ENCODE measurements at places on chromosomes 5 and 9. TPM values are rescaled to one million over a fixed set of nuclear protein-coding genes. Genes with fewer than 3 reads are reported as not detected.

GRCh38 chr5:151225475-151225874 is 1.6 kb upstream of the CCDC69 start:
- DNase-seq, result no peak

DNA sequence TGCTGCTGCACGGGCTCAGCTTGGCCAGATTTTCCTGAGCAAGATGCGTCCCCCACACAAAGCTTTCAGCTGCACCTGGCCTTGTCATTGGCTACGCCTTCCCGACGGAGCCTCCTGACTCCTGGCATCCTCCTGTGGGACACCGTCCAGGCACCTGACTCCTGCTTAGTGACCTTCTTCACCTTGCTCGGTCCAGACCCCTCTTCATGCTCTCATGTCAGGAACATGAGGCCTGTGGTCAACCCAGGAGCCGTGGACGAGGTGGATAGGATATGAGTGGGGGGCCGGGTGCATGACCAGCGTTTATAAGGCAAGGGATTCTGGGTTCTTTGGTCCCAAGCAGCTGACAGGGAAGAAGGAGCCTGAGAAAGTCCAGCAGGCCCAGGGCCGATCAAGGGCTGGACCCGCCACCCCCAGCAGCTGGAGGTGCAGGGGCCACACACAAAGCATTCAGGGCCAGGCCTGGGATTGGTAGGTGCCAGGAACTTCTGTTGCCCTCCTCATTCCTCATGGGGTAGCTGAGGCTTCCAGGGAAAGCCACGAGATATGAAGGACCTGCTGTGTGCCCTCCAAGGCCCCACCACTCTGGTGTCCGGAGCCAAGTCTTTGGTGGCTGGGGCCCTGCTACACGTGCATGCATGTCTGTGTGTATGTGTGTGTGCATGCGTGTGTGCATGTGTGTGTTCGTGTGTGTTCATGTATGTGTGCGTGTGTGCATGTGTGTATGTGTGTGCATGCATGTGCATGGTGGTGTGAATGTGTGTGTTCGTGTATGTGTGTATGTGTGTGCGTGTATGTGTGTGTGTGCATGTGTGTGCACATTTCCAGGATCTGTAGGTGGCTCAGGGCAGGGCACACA is 34.9 kb downstream of the SLC6A3 start:
- DNase-seq, result no peak

DNA sequence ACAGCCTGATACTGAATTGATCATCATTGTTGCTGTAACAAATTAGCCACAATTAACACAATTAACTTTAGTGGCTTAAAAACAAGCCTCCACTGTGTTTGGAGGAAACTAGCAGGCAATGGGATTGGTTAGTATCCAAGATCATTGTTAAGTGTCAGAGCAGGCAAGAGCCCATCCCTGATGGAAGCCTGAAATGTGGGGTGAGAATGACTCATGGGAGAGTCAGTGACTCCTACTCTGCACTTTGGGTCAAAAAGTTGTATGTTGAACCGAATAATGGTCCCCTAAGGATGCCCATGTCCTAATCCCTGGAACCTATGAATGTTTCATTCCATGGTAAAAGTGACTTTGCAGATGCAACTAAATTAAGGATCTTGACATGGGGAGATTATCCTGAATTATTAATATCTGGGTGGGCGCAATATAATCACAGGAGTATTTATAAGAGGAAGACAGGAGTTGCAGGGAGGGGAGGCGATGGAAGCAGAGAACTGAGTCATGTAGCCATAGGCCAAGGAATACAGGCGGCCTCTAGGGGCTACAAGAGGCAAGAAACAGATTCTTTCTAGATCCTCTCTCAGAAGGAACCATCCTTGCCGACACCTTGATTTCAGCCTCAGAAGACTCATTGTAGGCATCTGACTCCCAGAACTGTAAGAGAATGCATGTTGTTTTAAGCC is 28.8 kb downstream of the ALG2 start:
- DNase-seq, result no peak

- DNase-seq, result no peak
These were observed 89.6 kb downstream of the ASTN2 start for GRCh38 chr9:117325110-117325731.

- peak; percentile 71 for DNase-seq
These were observed 10.3 kb downstream of the B4GALT7 start for GRCh38 chr5:177610131-177610769.

PFN3 gene
- total RNA-seq, result not detected

DNA sequence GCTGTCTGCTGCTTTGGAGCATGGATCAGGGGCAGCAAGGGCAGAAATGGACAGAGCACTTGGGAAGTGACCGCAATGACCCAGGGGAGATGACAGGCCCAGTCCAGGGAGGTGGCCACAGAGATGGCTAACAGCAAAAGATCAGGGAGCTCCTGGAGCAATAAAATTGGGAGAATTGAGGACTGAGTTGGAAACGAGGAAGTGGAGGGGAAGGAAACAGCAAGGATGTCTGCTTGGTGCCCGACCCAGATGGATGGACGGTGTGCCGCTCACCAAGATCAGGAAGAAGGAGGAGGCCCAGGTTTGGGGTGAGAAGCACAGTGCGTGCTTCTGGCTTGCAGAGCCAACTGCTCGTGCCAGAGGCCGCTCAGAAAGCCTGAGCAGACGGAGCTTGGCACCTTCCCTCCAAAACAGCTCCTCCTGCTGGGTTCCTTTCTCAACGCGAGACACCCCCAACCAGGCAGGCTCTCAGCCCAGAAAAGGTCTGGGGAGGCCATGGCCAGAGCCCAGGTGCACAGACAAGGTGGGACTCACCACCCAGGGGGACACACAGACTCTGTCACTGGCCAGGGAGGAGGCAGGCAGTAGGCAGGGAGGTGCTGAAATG is 1.7 kb upstream of the SLC34A1 start:
- DNase-seq, result no peak

LCP2 gene
- total RNA-seq, result not detected

PCDHGB4 gene
- 15.9 TPM for total RNA-seq

- DNase-seq, result no peak
These were observed 71.1 kb upstream of the FOXE1 start for GRCh38 chr9:97781902-97782301.

DNA sequence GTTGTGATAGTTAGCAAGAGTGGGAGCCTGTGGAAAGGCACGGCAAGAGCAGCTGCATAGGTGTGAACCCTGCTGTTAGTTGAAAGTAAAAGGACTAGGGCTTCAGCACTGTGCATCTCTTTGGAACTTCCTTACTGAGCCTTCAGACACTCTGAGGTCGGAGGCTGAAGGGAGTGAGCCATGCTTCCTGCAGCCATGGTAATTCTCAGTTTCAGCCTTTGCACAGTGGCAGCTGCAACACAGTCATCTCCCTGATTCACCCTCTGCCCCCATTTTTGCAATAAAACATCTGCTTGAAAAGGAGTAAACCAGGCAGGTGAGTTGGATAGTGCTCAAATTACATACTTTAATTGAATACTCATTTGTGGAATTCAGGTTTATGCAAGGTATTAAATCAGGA is 6.5 kb upstream of the TLE4 start:
- DNase-seq, result no peak

- no peak for DNase-seq
These were observed 2.9 kb downstream of the CCDC107 start for GRCh38 chr9:35660966-35661415.

GRCh38 chr9:75185585-75186170 is 97.4 kb downstream of the OSTF1 start:
- DNase-seq, result no peak

GRCh38 chr9:131614340-131614915 is 69.1 kb downstream of the PRRT1B start:
- DNase-seq, result no peak

DNA sequence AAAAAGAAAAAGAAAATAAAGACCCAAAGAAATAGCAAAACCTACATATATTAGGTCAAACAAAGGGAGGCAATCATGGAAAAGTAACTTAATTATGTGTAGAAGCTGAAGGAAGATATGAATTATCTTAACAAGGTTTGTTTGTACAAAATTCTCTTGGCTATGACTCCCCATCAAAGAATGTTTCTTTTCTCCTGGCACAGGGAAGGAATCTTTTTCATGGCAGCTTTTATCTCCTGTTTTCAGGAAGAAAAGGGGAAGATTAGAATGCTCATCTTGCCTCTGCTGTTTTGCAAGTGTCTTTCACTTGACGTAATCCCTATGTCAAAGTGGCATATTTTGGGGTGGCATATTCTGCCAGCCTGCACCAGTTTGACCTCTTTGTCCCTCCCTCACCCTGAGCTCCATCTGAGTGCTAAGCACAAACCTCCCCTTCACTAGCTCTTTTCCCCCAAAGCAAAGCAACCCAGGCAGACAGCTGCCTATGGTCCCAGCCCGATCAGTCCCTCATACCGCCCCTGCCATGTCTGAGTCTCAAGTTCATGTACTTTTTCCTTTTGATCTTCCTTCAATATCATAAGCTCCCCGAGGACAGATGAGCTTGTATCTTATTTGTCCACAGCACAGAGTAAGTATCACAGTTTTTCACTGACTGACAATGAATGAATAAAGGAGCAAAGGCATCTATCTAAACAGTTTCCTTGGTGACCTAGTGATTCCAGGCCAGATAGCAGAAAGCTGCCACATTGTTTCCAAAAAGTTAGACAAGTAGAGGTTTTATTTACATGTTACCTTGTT is 242.8 kb upstream of the ANKRD55 start:
- no peak for DNase-seq

TNFSF8 gene
- not detected for total RNA-seq

- DNase-seq, result no peak
These were observed 78.3 kb downstream of the CEP120 start for GRCh38 chr5:123344816-123345426.

DNA sequence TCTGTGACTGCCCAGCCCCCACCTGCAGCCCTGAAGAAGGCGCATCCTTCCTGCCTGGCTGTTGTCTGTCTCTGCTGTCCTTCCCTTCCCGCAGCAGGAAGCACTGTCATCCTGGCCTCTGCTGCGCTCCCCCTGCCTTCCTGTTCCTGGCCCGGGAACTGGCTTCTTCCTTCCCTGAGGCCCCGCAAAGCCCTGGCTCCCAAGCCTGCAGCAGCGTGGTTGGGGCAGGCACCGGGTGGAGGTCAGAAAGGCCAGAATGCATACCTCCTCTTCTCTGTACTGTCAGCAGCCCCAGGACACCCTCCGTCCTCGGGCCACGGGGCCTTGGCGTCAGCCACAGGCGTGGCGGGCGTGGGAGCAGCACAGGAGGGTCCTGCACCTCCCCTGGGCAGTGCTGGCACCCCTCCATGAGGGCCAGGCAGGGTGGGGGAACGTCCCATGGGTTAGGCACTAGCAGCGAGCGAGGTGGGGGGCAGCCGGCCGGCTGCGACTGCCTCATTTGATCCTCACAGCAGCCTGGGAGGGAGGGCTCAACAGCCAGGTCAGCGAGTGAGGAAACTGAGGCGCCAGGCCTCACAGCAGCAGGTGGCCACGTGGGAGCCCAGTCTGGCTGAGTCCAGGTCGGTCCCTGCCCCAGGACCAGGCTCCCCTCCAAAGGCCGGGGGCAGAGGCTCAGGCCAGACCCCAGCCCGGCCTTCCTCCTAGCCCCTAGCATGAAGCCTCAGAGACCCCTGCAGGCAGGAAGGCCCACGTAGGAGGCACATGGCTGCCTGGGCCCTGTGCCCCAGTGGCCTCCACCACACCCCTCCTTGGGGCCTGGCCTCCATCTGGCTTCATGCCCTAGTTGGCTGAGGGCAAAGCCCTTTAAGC is 9.4 kb downstream of the FLT4 start:
- DNase-seq, result peak; percentile 86

ORM2 gene
- total RNA-seq, result not detected

DNA sequence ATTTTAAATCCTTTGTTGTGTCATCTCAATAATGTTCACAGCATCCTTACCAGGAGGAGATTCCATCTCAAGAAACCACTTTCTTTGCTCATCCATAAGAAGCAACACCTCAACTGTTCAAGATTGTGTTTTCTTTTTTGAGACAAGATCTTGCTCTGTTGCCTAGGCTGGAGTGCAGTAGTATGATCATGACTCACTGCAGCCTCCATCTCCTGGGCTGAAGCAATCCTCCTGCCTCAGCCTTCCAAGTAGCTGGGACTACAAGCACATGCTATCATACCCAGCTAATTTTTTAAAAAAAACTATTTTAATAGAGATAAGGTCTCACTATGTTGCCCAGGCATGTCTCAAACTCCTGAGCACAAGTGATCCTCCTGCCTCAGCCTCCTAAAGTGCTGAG is 60.0 kb downstream of the ABHD17B start:
- no peak for DNase-seq

GABRB2 gene
- 0.59 TPM for total RNA-seq

- DNase-seq, result no peak
These were observed 29.4 kb downstream of the DYNC2I2 start for GRCh38 chr9:128627127-128627715.

ZBTB26 gene
- 5.0 TPM for total RNA-seq

- no peak for DNase-seq
These were observed 122.5 kb upstream of the PANK3 start for GRCh38 chr5:168701641-168702040.

GRCh38 chr9:108836781-108837180 is 19.0 kb downstream of the ACTL7B start:
- DNase-seq, result no peak

PCYOX1L gene
- total RNA-seq, result 4.3 TPM

- peak; percentile 92 for DNase-seq
These were observed 1.6 kb downstream of the LMX1B start for GRCh38 chr9:126615245-126615790.

PGM5 gene
- 0.36 TPM for total RNA-seq

MARVELD2 gene
- total RNA-seq, result 7.7 TPM

RXRA gene
- total RNA-seq, result 25.3 TPM

DNA sequence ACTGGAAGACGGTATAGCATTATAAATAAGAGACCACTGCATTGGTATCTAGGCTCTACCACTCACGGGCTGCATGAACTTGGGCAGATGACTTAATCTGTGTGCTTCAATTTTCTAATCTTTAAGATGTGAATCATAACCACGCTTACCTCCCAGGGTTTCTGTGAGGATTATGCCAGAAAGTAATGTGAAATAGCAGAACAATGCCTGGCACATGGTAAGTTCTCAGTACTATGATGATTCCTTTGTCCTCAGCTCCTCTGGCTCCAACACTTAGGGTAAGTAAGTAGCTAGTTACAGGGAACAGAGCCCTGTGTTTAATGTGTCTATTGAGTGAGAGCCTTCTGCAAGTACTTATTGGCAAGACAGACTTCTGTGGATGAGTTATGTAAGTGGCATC is 31.1 kb downstream of the POU4F3 start:
- DNase-seq, result no peak

- peak; percentile 68 for DNase-seq
These were observed 11.2 kb upstream of the CFAP95 start for GRCh38 chr9:69809304-69809863.

DNA sequence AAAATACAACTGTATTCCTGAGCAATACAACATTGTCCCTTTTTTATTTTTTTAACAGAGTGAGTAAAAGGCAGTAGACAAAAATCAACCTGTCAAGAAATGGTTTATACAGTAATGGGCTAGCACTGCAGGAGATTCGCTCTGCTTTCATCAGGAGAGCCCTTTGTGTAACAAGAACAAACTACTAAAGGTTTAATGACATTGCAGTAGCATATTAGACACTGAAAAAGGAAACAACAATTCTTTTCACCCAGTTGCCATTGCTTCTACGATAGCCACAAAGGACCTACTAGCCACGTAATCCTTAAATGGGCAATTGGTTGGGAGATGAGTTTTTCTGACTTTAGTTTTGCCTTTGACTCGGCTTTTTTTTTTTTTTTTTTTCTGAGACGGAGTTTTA is 319.8 kb upstream of the TRPM3 start:
- no peak for DNase-seq

GRCh38 chr9:426976-427375 is 212.3 kb downstream of the DOCK8 start:
- DNase-seq, result no peak

Measured in osteoblast (primary cell).